ENCODE measurements at places on chromosomes 1 and 21.

DNA sequence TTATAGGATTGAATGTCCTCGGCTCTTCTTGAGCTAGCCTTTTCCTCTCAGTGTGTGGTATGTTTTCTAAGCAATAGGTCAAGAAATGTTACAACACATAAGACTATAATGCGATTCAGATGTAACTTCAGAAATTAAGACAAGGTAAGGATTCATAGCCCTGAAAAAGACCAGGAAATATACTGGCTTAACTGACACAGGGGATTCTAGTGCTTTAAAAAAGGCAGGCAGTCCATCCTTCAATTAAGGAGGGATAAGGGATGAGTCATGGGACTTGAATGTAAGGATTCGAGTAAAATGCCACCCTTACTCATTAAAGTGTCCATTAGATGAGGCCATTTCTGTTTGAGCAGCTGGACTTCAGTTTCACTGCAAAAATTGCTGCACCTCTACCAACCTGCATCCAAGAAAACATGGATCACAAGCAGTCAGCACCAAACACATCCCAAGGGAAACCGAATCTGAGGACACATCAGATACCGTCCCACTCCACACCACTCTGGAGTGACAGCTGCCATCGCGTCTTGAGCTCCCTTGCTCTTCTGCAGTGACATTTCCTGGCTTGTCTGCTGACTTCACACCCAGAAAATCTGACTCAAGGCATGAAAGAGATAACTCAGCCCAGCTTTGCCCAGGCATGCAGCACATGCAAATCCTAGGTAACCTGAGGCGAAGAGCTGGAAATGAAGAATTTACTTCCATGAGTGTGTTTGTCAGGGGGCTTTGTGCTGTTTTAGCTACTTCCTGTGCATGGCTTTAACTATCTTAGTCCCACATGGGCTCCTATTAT lies 37.8 kb downstream of the NGF start:
- no peak for DNase-seq

GRCh38 chr1:225882694-225883615 lies 775 bp upstream of the TMEM63A start:
- DNase-seq, result peak; percentile 37

- no peak for DNase-seq
Measured at GRCh38 chr1:200258447-200259375, 151.1 kb downstream of the ZNF281 start.

GRCh38 chr1:43832255-43832654 lies 101.3 kb upstream of the ARTN start:
- DNase-seq, result no peak

DNA sequence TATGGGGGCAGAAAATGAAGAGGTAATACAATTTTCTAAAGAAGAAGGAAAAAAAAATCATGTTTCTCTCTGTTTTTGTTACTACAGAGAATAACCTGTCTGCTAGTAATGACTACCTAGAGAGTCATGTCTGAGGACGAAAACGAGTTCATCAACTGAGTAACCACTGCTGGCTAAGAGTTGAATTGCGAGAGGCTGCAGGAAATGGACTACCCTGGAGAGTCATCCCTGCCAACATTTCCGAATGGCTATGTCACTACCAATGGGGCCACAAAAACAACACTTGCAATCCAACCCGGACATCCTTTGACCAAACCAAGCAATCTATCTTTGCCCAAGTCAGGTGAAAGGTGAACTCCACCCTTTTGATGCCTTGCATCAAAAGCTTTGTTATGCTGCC lies 120.6 kb downstream of the FCRL5 start:
- no peak for DNase-seq

- no peak for DNase-seq
Measured at GRCh38 chr1:38814444-38814983, 45.1 kb downstream of the RRAGC start.

DNA sequence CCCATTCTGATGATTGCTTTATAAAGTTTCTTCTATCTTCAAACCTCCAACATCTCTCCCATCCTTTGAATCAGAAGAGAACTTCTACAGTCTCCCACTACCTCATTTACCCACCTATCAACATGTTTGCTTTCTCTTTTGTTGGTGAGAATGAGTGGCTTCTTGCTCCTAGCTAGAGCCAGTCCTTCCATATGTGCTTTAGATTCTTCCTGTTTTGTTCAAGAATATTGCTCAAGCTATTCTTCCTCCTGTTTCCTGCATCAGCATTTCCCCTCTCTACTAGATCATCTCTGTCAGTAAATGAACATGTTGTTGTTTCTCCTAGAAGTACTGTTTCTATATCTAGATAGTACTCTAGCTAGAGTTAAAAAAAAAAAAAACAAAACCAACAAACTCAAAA lies 6.3 kb downstream of the ATF6 start:
- no peak for DNase-seq

DNA sequence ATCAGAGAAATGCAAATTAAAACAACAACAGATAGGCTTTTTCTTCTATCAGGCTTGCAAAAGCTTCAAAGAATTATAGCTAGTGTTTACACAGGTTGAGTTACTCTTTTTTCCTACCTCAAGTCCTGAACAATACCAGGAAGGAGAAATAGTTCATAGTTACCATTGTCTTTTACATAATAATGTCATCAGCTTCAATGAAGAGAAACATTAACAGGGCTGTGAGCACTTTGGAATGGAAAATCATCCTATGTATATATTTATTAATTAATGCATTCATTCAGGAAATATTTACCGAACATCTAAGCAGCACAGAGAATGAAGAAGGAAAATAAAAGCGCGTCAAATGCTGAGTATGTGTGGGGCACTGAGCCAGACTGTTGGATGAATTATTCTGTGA lies 197.3 kb downstream of the ZBTB18 start:
- no peak for DNase-seq

- DNase-seq, result no peak
Measured at GRCh38 chr1:149848340-149849110, 50.8 kb upstream of the BOLA1 start.

DNA sequence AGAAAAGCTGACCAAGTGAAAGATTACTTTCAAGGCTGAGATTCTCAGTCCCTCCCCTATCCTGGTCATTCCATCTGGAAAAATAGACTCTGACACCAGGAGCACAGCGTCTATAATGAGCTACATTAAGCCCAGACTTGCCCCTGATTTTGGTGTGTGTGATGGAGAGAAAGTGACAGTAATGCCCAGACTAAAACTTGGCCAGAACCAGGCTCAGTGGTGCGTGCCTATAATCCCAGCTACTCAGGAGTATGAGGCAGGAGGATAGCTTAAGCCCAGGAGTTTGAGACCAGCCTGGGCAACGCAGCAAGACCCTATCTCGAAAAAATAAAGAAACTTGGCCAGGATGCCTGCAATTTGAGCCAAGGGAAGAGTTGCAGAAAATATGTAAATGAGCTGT lies 15.9 kb downstream of the PLEKHA6 start:
- DNase-seq, result no peak

GRCh38 chr1:47459253-47459788 lies 21.5 kb downstream of the FOXD2 start:
- DNase-seq, result no peak

DNA sequence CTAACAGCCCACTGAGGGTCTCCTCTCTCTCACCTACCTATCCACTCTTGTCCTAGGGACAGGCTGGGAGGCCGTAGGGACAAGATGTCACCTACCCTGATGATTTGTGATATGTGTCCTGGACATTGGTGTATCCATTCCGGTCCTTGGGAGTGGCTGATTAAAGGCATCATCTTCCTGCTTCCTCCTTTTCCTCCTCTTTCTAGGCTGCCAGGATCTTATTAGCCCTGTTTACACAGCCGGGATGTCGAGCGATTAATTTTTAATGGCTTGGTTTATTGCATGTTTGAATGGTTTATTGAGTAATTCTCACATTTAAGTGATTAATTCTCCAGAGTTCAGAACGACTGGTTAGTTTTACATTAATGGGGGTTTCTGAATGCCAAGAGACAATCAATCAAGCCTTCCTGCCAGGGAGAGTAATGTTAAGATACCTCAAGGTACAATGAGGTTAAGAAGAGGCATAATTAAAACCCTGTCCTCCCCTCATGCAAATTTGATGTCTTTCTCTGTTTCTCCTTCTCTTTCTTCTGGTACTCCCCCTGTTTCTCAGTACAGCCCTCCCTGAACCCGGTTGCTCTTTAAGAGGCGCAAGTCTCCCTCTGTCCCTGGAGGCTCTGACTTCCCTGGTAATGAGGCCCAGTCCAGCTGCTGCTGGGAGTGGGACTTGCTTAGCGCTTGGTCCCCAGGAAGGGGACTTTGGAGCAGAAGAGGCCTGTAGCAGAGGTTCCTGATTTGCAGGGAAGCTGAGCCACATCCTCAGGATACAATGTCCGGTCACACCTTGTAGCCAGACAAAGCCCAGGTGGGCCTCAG lies 50.9 kb downstream of the ACTL8 start:
- no peak for DNase-seq

DNA sequence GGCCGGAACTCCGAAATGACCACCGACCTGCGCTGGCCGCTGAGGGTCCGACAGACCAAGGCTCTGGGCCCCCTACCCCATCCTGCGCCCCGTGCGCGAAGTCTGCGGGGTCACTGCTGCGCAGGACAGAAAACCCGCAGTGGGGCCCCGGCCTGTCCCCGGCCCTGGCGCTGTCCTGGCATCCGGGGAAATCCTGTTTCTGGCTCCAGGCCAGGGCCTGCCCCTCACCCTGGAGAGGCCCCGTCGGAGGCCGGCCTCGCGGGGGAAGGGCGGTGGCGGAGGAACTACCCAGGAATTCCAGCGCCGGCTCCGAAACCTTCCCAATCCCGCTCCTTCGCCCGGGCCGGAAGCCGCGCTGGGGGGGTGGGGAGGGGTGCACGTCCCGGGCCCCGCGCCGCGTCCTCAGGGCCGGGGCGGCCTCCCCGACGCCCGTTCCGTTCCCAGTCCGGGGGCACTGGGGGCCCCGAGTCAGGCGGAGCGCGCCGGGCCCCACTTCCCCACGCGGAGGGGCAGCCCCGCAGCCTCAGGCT lies 77.0 kb downstream of the MORN1 start:
- DNase-seq, result no peak

DNA sequence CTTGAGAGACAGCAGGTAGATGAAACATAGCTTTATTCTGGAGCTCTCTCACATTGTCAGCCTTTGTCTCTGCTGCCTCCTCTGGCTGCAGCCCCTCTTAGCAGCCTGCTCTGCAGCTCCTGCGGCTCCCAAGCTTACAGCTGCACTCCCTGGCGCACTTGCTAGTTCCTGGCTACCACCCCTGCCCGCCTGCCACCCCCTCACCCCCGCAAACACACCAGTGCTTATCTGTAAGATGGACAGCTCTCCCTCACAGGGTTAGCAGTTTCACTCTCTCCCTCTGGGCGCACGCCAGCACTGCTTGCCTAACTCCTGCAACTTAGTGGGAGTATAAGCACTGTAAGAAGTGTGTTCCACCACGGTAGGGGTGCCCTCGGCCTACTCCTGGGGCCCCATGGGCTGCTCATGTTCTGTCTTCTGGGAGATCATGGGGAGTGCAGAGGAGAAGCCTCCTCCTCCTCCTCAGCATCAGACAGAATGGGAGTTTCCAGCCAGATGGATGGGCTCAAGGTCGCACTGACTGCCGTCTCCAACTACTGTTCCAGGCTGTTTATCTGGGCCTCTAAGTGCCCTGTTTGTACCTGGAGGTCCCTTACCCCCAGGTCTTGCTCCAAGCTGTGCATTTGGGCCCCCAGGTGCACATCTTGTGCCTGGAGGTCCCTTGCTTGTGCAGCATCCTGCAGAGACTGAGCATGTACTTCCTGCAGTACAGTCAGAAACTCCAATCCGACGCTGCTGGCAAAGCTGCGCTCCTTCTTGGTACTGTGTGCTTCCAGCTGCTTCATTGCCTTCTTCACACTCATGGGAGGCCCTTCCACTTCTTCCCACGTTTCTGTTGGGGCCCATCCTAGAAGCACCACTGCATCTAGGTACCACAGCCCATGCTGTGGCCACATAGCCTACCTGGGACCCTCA lies 1388.1 kb downstream of the AMY1C start:
- no peak for DNase-seq

GRCh38 chr1:200558866-200559459 lies 61.6 kb downstream of the KIF14 start:
- DNase-seq, result no peak

DNA sequence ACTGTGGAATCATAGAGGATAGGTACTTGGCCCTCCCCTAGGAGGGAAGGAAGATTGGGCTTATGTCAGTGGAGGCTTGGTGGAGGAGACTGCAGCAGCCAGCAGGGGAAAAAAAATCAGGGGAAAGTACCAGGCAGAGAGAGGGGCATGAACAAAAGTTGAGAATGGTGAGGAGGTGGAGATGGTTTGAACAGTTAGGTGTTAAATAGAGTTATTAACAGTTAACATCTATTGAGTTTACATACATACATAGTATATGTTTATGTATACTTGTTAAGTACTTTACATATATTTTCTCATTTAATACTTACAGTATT lies 136.5 kb upstream of the HNRNPU start:
- no peak for DNase-seq

DNA sequence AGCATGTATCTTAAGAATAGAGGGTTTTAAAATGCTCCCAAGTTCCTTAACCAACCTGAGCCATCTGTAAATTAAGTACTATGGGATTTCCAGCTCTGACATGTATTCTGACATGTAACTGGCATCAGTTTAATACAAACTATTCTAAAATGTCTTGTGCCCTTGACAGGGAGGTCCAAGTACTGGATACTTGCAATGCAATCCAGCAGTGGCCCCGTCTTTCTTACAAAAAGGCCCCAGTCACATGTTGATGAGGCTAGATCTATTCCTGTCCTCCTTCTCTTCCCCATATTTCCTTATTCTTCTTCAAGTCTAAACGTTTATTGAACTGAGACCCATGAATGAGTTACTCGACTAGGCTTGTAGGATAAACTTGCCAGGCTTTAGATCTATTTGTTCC lies 46.4 kb downstream of the MRPL39 start:
- DNase-seq, result no peak

- no peak for DNase-seq
Measured at GRCh38 chr1:939511-940106, 15.9 kb downstream of the SAMD11 start.

- DNase-seq, result no peak
Measured at GRCh38 chr1:59678493-59679228, 136.1 kb upstream of the HOOK1 start.

GRCh38 chr1:225945564-225945963 lies 4.5 kb upstream of the LEFTY2 start:
- DNase-seq, result no peak

DNA sequence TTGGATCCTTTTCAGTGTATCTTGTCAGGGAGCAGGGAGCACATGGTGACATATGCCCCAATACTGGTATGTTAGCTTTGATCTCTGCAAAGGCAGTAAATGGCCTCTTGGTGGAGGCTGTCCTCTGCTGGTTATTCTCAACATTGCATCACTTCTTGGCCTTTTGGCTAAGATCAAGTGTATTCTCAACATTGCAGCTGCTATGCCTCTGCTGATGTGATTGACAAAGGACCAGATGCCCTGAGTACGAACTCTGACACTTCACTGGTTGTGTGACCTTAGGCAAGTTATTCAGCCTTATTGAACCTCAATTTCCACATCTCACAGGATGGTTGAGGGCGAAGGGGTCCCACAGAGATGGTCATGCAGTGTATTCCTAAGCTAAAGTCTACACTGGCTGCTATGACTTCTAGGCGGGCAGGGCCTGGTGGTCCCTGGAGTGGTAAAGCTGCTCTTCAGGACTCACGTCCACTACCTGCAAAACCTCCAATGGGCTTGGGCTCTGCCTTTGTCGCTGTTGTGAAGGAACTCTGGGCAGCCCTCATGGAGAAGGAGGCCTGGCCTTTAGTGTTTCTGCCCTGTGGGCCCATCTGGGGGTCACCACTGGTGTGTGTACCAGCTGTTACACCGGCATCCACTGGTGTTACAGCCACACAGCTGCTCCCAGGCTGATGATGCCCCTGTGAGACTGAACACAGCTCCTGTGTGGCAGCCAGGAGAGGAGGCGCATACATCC lies 64.8 kb downstream of the DNTTIP2 start:
- no peak for DNase-seq

- no peak for DNase-seq
Measured at GRCh38 chr1:32335535-32335789, 571 bp downstream of the MARCKSL1 start.
